AG08395 (cell line): ENCODE measurements at places on chromosomes 5 and 9.

DNA sequence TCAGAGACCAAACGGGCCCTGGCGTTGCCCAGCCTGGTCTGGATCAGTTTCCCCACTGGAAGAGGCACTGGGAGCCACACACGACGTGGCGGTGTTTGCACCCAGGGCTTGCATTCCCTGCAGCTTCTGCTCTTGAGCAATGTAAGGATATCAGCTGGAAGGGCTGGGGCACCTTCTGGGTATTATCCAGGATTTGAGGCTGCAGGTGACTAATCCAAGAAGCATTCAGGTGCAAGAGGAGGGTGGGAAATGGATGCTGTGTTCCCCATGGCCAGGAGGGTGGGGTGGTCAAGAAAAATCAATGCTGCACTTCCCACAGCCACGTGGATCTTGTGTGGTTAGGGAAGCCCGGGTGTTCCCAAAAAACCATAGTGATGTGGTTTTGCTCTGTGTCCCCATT, 430.9 kb downstream of the IRX2 start:
- DNase-seq: no peak

GRCh38 chr5:127031863-127032232, 1.5 kb upstream of the MARCHF3 start:
- no peak for DNase-seq

GRCh38 chr5:158700231-158701006, 399.3 kb downstream of the EBF1 start:
- DNase-seq: peak; percentile 48

GRCh38 chr5:123089914-123090660, 1.0 kb downstream of the PRDM6 start:
- peak; percentile 22 for DNase-seq

DNA sequence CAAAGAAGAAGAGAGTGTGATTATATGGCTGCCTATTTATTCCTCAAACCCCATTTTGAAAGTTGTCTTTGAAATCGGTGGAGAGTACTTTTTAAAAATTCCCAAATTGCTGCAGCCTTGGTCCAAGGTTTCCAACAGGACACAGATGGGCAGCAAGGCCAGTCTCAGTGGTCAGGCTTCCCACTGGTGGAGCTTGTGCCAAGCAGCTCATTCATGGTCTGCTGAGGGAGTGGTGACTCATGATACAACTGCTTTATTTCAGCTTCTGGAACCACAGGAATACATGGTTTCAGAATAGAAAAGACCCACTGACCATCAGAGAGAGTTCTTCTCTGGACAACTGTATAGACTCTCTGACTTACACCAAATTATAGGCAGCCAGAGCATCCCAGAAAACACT, 673.1 kb upstream of the KLF4 start:
- peak; percentile 89 for DNase-seq

DNA sequence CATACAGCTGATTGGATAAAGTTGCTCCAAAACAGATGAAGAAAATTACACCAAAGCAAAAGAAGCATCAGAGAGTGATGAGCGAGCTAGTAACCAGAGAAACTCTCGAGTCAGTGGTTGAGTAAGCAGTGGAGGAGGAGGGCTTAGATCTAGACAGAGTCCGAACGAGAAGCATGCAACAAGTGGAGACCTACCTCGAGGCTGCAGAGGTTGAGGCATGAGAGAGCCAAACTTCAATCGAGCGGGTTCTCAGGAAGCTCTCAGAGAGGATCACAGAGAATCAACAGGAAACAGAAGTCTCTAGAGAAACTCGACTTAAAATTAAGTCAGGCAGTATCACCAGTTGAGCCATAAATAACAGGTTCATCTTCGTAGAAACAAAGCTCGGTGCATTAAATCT, 6.1 kb downstream of the RUSC2 start:
- DNase-seq: no peak

GRCh38 chr9:36401164-36401740, 1.2 kb upstream of the RNF38 start:
- DNase-seq: peak; percentile 96
